ENCODE measurements at places on chromosomes 2 and 18.

DNA sequence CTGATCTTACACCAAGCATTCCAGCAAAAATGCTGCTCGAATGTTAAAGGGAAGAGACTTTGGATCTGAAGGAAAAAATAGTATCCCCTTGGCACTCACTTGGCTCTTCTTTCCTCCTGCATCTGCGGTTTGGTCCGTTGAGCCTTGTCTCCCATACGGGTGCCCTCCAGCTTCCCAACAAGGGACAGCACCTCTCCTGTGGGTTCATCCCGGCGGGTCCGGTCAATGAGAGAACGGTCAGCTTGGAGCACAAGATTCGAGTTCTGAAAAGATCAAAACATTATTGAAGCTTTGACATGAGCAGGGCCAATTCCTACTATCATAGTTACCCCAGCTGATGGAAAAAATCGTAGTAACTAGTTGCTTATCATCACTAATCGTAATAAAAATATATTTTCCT, 740 bp downstream of the SNRNP200 start:
- no peak for DNase-seq

- DNase-seq = no peak
These were observed 165.0 kb downstream of the ANKRD44 start for GRCh38 chr2:197145471-197146056.

GRCh38 chr18:13141209-13141608, 77.4 kb upstream of the LDLRAD4 start:
- DNase-seq = no peak

- DNase-seq = peak; percentile 68
These were observed 212.3 kb upstream of the TRIB2 start for GRCh38 chr2:12504443-12504842.

- no peak for DNase-seq
These were observed 9.3 kb upstream of the TSN start for GRCh38 chr2:121746071-121746578.

DNA sequence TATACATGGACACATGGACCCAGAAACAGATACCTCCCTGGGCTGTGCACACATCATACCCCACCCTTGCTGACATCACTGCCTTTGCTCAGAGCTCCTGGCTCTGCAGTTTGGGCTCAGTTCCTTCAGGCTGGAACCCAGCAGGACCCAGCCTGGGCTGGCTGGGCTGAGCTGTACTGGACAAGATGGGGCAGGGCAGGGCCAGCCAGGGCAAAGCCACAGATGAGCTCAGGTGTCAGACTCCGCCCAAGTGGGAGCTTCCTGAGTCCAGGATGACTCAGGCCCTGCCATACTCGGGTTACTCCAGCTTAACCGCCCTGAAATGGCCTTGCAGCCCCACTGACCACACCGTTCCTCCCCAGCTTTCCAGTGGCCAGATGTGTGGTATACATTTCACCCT, 284.9 kb downstream of the OSR1 start:
- peak; percentile 12 for DNase-seq

DNA sequence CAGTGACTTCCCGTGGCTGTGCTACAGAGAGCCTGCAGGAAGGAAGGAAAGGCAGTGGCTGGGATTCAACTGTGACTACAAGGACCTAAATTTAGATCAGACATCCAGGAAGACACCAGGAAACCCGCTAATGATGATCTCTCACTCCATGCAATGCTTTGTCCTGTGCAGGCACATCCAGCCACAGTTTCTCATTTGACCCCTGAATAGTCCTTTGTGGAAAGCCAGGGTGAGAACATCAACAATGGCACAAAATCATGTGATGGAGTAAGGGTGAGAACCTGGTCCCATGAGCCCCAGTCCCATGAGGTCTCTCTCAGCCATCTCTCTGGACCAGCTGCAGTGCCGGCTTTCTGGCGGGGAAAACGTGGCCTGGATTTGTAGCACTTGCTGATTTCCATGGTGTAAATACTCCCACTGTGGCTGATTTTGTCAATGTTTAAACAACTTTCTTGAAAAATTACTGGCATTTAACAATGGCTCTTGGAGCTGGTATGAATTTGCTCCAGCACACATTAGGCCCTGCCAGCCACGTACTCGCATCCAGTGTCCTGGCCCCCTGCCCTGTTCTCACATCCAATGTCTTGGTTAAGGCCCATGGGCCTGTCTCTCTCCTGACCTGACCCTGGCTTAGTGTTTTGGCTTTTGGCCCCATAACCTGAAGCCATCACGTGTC, 159.0 kb upstream of the HAAO start:
- DNase-seq = peak; percentile 48

DNA sequence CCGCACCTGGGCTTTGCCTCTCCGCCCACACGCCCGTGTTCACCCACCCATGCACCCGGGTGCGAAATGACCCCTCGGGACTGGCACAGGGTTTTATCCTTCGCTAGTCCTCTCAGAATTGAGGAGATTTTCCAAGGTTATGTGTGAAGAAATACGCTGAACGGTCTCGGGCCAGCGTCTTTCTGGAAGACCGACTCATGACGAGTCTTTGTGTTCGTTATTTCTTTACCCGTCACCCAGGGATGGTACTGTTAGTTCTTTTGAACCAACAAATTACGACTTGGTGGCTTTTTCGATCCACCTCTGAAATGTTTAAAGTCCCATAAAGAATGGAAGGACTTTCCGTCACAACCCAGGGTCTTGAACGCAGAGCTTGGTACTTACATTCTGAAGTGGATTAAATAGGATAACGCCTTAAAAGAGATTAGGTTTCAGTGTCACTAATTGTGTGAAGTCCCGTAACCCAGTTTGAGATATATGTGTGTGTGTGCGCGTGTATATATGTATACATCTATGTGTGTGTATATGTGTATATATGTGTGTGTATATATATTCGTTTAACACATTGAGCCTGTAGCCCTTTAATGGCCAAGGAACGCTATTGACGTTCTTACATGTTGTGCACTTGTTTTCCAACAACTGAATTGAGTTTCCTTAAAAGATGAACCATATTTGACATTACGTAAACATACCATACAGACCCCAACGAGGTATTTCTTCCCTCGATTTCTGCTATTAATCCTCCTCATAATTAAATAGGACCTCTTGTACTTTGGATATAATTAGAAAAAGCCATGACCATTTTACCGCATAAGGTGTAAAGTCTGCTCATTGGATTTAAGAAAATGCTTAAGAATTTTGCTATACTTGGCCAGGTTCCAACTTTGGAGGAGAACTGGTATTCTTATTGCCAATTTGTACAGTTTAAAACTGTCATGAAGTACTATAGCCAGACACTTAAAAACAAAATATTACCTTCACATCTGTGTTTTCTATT, 889 bp downstream of the ZC3H15 start:
- peak; percentile 23 for DNase-seq

GRCh38 chr2:30721668-30722647, 85.3 kb downstream of the CAPN13 start:
- no peak for DNase-seq

- peak; percentile 65 for DNase-seq
These were observed 114.2 kb upstream of the ID2 start for GRCh38 chr2:8567469-8568260.

GRCh38 chr18:32040936-32041335, 22.3 kb downstream of the RNF125 start:
- DNase-seq = no peak

- peak; percentile 86 for DNase-seq
These were observed 66.4 kb downstream of the TSHZ1 start for GRCh38 chr18:75276818-75277609.

DNA sequence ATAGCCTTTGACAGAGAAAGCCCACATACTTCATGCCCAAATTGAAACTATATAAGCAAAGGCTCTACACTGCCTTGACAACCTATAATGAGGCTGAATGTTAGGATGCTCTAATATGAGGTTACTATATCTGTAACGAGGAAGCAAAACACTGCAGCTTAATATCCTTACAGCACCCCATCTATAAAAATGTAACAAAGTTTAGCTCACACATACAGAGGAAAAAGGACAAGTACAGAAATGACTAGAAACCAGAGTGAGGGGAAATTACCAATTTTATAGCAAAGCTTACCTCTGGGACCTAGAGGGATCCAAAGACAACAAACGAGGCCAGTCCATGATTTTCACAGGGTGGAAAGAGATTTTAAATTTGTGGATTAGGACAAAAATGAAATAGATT, 138.5 kb downstream of the COL4A4 start:
- no peak for DNase-seq

DNA sequence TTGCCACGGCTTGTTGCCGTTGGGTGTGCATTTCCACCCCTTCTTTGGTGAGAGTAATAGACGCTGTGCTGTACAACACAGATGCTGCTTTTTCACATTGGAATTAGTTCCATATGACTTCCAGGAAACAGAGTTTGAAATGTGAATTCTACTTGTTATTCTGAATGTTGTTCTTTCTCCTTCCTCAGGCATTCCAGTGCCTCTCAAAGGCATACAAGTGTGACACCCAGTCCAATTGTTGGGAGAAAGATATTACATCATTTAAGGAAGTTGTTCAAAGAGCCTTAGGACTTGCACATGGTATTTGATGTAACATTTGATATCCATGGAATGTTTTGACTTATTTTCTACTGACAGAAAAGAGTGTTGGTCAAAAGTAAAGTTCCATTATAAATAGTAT, 134.4 kb upstream of the LTBP1 start:
- peak; percentile 54 for DNase-seq

DNA sequence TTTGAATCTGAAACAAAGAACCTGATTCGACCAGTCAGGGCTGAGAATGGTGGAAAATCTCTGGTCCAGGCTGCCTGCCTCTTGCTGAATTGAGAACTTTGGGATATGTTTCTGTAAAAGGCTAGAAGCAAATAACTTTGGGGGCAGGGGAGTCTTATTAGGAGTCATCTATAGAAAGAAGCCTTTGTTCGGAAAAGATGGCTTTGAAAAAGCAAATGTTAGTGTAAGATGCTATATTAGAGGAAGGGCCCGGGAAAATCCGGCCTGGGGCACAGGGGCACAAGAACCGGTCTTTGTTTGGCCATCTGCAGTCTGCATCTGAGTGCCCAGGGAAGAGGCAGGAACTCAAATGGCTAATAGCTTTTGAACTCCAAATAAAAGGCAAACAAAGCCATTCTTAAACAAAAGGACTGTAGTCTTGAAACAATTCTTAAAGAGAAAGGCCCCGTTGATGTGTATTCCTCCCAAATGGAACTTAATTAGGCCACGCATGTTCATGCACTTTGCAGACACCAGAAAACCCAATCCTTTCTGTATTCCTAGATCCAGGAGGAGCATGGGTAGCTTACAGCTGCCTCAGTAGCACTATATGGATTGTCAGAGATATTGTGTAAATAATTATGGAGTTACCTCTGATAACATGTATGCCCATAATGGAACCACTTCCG, 180.0 kb upstream of the ARL4C start:
- DNase-seq = no peak

- no peak for DNase-seq
These were observed 100.3 kb upstream of the NEUROD1 start for GRCh38 chr2:181780657-181781056.

GRCh38 chr2:26675651-26676255, 16.8 kb upstream of the KCNK3 start:
- DNase-seq = no peak

DNA sequence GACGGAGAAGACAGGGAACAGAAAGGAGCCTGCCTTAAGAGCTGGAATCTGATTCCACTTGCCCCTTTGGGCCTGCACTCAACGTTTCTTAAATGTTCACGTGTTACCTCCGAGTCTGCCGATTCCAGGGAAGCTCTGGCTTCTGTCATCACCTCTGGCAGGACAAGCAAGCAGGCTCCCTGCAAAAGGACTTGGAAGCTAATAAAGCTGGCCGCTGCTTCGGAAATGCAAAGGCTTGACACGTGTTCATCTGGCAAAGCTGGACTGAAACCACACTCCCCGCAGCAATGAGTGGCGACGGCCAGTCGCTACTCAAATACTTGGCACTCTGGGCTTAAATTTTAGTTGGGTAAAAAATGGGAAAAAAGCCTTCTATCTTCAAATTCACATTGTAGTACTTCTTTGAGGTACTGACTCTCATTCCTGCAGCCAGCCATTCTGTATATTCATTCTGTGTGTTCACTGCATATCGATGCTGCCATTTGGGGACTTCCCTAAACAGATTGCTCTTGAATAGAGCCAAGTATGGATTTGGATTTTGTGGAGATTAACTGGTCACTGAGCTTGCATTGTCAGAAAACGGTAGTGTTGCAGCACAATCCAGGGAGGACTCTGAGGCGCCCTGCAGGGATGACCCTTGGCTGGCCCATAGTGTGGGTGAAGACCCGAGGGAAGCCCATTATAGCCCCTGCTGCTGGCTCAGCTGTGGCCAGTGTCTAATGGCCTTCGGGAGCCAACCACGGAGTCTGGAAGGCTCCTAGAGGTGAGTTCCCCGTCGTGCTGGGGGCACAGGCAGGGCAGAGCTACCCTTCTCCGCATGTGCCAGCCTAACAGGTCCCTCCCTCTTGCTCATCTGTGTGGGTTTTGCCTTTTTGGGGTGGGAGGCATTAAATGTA, 231.5 kb downstream of the PRKCE start:
- peak; percentile 76 for DNase-seq

- no peak for DNase-seq
These were observed 61.0 kb upstream of the KCNJ3 start for GRCh38 chr2:154637456-154637855.

GRCh38 chr18:8601277-8602032, 7.8 kb upstream of the RAB12 start:
- DNase-seq = no peak

DNA sequence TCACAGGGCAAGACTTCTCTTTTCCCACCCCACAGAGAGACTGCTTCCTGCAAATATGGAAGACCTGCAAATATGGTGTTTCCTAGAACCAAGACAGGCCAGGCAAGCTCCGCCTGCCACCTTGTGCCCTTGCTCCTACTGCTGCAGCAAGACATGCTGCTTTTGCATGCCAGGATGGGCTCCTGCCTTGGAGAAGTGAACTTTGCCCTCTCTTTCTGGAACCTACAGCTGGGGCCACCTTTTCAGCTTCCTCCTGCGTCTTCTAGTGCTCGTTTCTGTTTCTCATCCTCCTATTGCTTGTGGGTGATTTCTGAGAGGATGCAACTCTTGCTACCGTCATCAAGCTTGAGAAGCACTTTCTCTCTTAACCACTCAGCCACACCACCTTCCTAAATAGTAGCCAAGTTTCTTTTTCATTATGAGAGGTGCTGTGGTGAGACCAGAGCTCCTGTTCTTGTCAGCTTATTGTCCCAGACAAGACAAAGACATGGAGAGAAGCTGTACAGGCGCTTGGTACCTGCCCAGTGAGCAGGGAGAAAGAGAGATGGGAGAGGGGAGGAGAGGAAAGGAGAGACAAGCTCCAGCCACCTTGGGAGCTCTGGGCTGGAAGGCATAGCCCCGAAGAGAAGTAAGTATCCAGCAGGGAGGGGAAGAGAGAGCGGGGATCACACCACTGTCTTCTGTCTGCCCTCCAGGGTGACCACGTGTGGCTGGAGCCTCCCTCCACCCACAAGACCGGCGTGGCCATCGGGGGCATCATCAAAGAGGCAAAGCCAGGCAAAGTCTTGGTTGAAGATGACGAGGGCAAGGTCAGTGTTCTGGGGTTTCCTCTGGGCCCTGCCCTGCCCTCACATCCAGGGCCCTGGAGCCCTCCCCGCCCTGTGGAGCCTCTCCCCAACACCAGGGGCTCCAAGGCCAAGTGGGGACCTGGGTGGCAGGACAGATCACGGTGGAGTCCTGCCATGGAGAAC, 28.3 kb downstream of the MYO7B start:
- no peak for DNase-seq
